ENCODE measurements at places on chromosomes 6 and 20.

DNA sequence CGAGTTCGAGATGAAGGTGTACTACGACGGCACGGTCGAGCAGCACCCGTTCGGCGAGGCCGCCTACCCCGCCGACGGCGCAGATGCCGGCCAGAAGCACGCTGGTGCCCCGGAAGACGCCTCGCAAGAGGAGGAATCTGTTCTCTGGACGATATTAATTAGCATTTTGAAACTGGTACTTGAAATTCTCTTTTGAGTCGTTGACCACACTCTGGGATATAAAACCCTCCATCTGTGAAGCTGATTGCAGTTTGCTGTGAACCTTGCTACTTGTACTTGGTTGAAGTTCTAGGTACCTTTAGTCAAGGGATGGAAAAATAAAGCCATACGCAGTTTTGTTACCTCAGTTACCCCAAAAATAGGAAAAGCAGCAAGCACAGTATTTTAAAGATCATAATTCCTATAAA is 917 bp downstream of the C6orf120 start:
- no peak for DNase-seq

DNA sequence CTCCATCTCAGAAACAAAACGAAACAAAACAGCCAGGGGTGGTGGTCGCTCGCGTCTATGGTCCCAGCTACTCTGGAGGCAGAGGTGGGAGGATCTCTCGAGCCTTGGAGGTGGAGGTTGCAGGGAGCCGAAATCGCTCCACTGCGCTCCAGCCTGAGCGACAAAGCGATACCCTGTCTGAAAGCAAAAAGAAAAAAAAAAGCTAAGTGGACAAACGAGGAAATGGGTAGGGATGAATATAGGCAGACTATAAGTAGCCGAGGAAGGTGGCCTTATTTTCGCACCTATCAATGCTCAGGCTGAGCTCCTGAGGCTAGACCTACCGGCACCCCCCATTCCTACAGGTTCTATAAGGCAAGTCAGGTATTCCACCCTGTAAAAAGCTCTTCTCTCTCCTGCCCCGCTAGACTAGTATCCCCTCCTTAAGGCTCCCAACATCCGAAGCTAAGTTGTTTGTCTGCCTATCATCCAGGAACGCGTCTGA is 650 bp upstream of the CASP8AP2 start:
- DNase-seq = no peak

DNA sequence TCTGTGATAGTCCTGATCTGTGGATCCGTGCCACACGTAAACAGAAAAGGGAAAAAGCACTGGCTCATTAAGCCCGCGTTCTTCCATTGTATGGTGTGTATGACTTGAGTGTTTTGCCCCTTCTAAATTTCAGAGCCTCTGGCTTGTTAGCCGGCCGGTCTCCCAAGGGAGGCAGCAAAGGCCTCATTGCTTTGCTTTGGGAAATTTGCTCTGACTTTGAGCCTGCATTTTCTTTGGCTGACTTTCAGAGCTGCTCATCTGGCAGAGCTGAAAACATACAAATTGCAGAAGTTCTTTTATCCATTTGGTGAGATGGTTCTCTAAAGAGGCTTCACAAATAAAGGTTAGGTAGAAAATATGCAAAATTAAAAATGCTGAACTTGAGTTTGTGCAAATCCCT is 123.0 kb downstream of the UTRN start:
- no peak for DNase-seq

GRCh38 chr6:158143700-158144099 is 24.4 kb downstream of the SERAC1 start:
- DNase-seq = peak; percentile 50

DNA sequence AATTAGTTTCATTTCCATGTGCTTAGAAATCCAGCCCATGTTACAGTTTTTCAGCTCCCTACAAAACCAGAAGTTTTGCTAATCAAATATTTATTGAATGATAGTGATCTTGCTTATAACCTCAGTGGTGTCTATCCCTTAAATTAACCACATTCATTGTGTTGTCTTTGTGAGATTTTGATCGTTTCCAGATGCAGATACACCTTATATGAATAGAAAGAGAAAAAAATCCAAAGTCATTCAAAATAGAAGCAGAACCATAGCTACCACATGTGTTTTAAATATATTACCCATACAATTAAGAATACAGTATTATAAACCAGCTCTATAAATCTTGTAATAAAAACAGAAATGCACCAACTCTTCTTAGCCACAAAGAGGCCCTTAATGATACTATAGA is 60.6 kb upstream of the RREB1 start:
- no peak for DNase-seq

- no peak for DNase-seq
Measured at GRCh38 chr6:13256266-13257001, 71.9 kb downstream of the TBC1D7 start.

GRCh38 chr20:17226410-17227218 is at the start of gene PCSK2:
TSS of gene PCSK2 (plus strand) at chr20:17227040. CDS start at chr20:17227306, 266 bp downstream.
- no peak for DNase-seq

DNA sequence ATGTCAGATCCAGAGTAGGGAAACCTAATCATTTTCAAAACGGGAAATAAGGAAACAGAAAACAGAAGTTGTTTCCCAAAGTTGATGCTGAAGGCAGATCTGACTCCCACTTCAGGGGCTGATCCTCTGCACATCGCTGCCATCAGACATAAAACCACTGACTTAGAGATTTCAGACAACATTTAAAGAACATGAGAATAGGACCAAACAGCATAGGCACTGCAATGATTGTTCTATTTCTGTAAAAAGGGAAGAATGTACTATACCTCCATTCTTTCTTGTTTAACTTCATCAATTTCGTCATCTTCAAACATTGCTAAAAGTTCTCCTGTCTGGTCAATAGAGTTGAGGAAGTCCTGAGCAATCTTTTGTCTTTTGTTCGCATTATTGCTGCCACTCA is 324.7 kb upstream of the RUNX2 start:
- DNase-seq = no peak

DNA sequence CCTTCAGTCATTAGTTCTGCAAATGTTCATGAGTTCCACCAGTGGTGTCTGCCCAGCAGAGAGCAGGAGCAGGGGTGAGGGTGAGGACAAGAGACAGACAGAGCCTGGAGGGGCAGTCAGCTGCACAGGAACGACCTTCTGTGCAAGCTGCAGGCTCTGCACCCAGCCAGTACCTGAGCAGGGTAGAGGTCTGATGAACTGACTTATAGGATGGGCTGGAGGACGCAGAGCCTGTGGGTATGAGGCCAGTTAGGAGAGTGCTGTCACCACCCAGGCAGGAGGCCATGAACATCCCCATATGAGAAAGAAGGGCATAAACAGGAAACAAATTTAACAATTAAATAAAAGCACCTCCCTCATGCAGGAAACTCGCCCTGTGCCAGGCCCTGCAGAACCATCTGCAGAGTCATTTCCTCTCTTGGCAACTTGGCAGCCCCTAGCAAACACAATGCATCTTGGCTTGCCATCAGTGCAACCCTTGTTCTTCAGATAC is 17.9 kb downstream of the C6orf15 start:
- DNase-seq = peak; percentile 37

GRCh38 chr6:11853678-11854407 is 75.2 kb upstream of the ADTRP start:
- no peak for DNase-seq

GRCh38 chr20:56899506-56899905 is 270.4 kb downstream of the TFAP2C start:
- DNase-seq = peak; percentile 3

DNA sequence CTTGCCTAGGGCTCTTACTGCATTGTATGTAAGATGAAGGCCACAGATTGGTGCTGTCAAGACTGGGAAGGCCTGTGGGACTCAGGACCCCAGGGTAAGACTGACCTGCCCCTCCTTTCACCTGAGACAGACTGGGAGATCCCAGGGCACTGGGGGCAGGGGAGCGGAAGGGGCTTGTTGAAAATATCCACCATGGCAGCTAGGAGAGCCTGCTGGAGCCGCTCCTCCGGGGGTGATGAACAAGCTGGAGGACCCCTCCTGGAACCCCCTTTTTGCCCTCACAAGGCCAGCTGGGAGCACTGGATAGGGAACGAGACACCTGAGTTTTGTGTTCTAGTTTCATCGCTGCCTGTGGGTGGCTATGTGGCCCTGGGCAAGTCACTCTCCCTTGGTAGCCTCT is 9.2 kb upstream of the SDCBP2 start:
- no peak for DNase-seq

GRCh38 chr6:71531841-71532240 is 243.2 kb downstream of the OGFRL1 start:
- no peak for DNase-seq

DNA sequence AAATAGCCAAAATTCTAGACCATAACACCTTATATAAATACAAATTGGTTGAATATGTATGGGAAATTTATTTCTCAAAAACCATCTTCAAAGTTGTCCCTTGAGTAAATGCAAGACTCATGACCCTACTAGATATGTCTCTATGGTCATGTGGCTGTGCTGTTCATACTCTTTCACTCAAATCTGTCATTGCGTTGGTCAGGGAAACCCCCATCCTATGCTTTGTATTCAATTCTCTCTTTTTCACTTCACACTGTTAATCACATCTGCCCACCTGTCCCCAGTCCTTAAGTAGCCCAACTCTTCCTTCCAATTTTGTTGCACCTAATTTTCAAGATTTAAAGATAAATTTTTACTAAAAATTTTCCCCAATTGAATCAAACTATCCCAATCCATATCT is 51.0 kb downstream of the RPS12 start:
- DNase-seq = no peak

GRCh38 chr6:160679402-160679769 is 15.3 kb upstream of the LPA start:
- DNase-seq = no peak

- no peak for DNase-seq
Measured at GRCh38 chr6:161354276-161354840, 80.5 kb upstream of the AGPAT4 start.

- no peak for DNase-seq
Measured at GRCh38 chr6:113857556-113858479, 673 bp downstream of the MARCKS start.

- no peak for DNase-seq
Measured at GRCh38 chr6:22732176-22732970, 163.0 kb downstream of the HDGFL1 start.

DNA sequence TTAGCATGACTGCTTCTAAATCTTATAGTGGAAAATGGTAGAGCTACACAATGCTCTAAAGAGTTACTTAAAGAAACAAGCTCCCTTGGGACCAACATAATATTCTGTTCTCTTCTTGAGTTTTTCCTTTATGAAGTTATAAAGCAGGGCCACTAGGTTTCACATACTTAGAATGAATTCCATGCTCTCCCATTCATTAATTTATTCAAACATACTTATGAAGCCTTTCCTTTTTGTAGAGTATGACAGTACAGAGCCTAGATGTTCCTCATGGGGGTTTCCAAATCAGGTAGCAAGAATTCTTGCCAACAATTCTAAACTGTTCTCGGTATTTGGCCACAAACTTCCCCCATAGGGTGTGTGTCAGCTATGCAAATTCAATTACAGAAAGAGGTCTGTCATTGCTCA is 20.6 kb upstream of the FABP7 start:
- DNase-seq = no peak

- no peak for DNase-seq
Measured at GRCh38 chr6:46287681-46288080, 116.9 kb upstream of the ENPP5 start.

DNA sequence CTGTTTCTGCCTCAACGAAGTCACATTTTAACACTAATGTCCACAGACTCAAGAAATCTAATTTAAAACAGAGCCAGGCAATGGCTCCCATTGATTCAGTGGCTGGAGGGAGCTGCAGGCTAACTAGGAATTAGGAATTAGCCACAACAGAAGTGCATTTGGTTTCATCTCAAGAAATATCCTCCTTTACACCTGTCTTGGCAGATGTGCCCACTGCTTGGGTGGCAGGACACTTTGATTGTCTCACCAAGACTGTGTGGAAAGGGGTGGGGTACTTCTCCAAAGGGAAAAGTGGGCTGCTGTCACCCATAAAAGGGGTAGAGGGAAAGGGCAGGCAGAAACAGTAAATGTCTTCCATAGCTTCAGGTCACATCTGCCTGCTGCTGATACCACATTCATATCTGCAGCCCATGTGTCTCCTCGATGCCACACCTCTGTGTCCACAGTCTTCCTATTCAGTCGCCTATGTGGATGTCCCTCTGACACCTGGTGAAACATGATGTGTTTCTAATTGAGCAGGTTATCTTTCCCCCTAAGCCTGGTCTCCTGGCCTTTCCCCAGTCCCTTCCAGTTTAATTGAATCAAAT is 10.9 kb upstream of the OSER1 start:
- peak; percentile 78 for DNase-seq

DNA sequence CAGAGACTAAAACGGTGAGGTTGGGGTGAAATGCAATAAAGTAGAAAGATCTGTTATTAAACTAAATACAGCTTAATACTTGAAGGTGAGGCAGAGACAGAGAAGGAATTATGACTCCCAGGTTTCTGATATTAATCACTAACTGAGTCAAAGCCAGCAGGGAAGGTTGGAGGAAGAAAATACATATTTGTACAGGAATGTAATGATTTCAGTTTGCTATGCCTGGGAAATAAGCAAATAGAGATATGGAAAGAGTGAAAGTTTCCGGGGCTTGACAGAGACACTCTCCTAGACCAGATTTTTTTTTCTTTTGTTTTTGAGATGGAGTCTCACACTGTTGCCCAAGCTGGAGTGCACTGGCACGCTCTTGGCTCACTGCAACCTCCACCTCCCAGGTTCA is 76.8 kb downstream of the PTPRK start:
- no peak for DNase-seq

DNA sequence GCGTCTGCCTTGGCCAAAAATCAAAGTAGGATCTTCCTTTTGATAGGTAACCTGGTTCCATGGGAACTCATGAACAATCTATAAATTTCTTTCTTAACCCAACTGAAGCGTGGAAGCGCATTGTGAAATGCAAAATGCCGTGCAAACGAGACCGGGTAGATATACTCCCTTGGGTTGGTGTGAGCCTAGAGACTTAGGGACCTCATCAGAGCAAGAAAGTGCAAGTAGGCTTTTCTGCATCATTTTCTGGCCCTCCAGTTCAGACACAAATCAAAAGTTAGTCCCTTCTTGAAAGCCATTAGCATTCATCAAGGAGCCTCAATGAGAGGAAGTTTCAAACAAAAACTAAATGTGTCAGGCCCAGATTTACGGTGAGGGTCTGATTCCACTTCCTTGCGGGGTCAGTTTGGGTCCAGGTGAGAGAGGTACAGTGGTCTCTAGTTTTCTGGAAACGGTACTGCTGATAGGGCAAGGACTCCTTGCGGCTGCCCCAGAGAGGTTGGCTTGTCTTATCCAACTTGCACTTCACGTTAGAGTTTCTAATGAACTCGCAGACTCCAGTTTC is 5.3 kb upstream of the ZNF184 start:
- no peak for DNase-seq

DNA sequence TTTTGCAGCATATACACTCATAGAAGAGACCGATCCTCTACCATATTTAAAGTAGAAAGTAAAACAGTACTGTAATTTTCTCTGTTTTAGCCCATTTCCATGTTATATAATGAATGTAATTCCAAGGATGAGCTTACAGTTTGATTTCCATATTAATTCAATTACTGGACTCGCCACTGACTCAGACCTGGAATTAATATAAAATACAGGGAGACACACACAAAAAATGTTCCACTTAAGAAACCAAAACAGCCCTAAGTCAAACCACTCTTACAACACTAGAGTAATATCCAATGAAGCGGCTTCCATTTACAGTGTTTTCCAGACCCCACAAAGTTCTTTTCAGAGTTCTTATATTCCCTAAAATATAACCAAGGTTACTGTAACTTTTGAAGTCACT is 110.6 kb downstream of the BACH2 start:
- no peak for DNase-seq

All from hematopoietic multipotent progenitor cell treated with erythropoietin and hydrocortisone succinate and interleukin-3 and kit ligand, for 8 days (in vitro differentiated cells).